Left lung (tissue), 14 donors: ENCODE measurements at places on chromosomes 13 and 19. TPM values are rescaled to one million over a fixed set of nuclear protein-coding genes. Genes with fewer than 3 reads are reported as not detected.

WDR88 gene
- not detected for total RNA-seq

- no peaks in the 10 kb centered on the region for H3K27me3 ChIP-seq
- no peak overlapping the region for H3K27ac ChIP-seq
- H3K4me3 ChIP-seq, result no peak overlapping the region
- peak; percentile 50 for DNase-seq
- no peaks in the 10 kb centered on the region for H3K36me3 ChIP-seq
Observed at GRCh38 chr13:26529441-26529840, 28.0 kb upstream of the WASF3 start.

CAPN12 gene
- 4.5 TPM for total RNA-seq

GRCh38 chr13:78832461-78832860 is 173.5 kb upstream of the OBI1 start:
- no peak overlapping the region for H3K27ac ChIP-seq
- no peak for DNase-seq
- no peak overlapping the region for H3K4me3 ChIP-seq
- H3K4me1 ChIP-seq, result no peaks in the 10 kb centered on the region
- H3K27me3 ChIP-seq, result no peaks in the 10 kb centered on the region
- no peaks in the 10 kb centered on the region for H3K36me3 ChIP-seq

DNA sequence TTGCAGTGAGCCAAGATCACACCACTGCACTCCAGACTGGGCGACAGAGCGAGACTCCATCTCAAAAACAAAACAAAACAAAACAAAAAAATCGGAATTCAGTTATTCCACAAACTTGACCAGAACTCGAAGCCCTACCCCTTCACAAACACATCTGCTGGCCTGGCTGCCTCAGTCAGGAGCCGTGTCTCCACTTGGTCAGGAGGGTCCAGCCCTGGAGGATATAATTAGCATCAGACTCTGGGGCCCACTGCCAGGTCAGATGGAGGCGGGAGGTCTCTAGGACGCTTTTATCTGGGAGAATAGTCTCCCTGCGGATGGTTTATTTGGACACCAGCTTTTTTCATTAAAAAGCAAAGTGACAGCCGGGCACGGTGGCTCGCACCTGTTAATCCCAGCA is 8.0 kb downstream of the ELL start:
- H3K27me3 ChIP-seq, result no peaks in the 10 kb centered on the region
- H3K4me1 ChIP-seq, result peaks cover 19% of the 10 kb centered on the region
- H3K27ac ChIP-seq, result peak overlapping the region; percentile 96
- H3K4me3 ChIP-seq, result no peak overlapping the region
- no peak for DNase-seq
- no peaks in the 10 kb centered on the region for H3K36me3 ChIP-seq

KLK2 gene
- not detected for total RNA-seq

GRCh38 chr13:29428310-29429181 is 166.9 kb downstream of the SLC7A1 start:
- peaks cover 52% of the 10 kb centered on the region for H3K27me3 ChIP-seq
- H3K36me3 ChIP-seq, result no peaks in the 10 kb centered on the region
- H3K4me1 ChIP-seq, result no peaks in the 10 kb centered on the region
- no peak overlapping the region for H3K4me3 ChIP-seq
- H3K27ac ChIP-seq, result no peak overlapping the region

CASP14 gene
- not detected for total RNA-seq

ABHD13 gene
- 12.1 TPM for total RNA-seq

GRCh38 chr19:13033819-13034611 is 38.7 kb downstream of the NFIX start:
- peak overlapping the region; percentile 3 for H3K27ac ChIP-seq
- H3K27me3 ChIP-seq, result no peaks in the 10 kb centered on the region
- no peak overlapping the region for H3K4me3 ChIP-seq

- H3K36me3 ChIP-seq, result no peaks in the 10 kb centered on the region
- H3K27me3 ChIP-seq, result no peaks in the 10 kb centered on the region
- H3K4me1 ChIP-seq, result no peaks in the 10 kb centered on the region
- no peak overlapping the region for H3K4me3 ChIP-seq
Observed at GRCh38 chr13:43401361-43401760, 378.0 kb downstream of the DNAJC15 start.

CTXN1 gene
- total RNA-seq, result 8.5 TPM

DNA sequence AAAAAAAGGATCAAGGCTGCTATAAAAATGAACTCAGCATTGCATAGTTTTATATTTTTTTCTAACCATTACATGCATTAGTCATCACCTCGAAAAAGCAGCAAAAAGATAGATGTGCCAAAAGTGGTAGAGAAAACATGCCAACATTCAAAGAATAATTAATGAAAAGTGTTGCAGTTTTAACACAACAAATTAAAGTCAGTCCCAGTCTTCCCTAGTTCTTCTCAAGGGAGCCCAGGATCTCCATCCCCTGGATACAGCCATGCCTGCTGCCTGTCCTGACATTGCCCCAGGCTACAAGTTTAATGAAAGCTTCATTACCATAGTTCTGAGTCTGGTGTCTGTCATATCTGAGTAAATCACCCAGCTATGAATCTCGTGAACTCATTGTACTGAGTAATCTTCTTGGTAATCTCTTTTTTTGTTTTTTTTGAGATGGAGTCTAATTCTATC is 116.6 kb upstream of the KLF12 start:
- no peak for DNase-seq
- H3K27ac ChIP-seq, result no peak overlapping the region
- H3K36me3 ChIP-seq, result no peaks in the 10 kb centered on the region
- no peak overlapping the region for H3K4me3 ChIP-seq
- no peaks in the 10 kb centered on the region for H3K4me1 ChIP-seq

SLC25A41 gene
- 0.31 TPM for total RNA-seq

- peak overlapping the region; percentile 18 for H3K4me3 ChIP-seq
- H3K27me3 ChIP-seq, result no peaks in the 10 kb centered on the region
- H3K36me3 ChIP-seq, result no peaks in the 10 kb centered on the region
- DNase-seq, result no peak
- no peaks in the 10 kb centered on the region for H3K4me1 ChIP-seq
Observed at GRCh38 chr19:872266-872951, 12.9 kb downstream of the CFD start.

GRCh38 chr19:56269348-56269747 is 3.2 kb upstream of the EDDM13 start:
- DNase-seq, result no peak
- H3K36me3 ChIP-seq, result no peaks in the 10 kb centered on the region
- peaks cover 3% of the 10 kb centered on the region for H3K4me1 ChIP-seq

INSL3 gene
- total RNA-seq, result not detected

DNA sequence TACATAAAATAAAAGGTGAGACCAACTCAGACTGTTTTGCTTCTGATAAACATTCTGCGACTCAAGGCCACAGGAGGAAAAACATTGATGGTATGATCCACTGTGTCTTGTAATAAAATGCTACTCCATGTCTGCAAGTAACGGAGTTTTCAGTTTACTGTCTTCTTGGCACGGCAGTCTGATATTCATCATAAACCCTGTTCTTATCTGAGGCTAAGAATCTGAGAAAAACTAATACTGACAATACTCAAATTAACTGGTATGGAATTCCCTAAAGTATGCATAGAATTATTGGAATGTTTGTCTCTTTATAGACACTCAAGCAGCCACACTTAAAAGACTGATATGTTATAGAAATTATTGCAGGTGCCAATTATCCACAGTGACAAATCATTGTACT is 125.5 kb downstream of the TBC1D4 start:
- no peaks in the 10 kb centered on the region for H3K4me1 ChIP-seq
- DNase-seq, result no peak
- H3K27me3 ChIP-seq, result no peaks in the 10 kb centered on the region

ZFR2 gene
- 0.52 TPM for total RNA-seq

DNA sequence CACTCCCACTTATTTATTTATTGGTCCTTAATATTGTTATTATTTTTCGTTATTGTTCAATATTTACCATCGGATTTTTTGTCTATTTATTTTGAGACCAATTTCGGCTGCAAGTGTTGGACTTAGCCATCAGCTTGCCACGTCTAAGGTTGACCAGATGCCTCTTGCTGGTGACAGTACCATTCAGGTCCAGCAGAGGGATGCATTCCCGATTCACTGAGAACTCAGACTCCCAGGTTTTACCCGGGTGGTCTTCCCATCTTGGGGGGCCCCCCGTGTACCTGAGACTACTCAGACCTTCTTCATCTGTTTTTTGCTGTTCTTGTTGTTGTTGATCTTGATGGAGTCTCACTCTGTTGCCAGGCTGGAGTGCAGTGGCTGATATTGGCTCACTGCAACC is 1435.2 kb downstream of the UQCRFS1 start:
- no peak overlapping the region for H3K27ac ChIP-seq
- no peaks in the 10 kb centered on the region for H3K27me3 ChIP-seq
- no peak for DNase-seq
- no peaks in the 10 kb centered on the region for H3K4me1 ChIP-seq

GRCh38 chr13:95480131-95480545 is 72.4 kb upstream of the CLDN10 start:
- no peaks in the 10 kb centered on the region for H3K36me3 ChIP-seq
- no peak overlapping the region for H3K27ac ChIP-seq
- peaks cover 25% of the 10 kb centered on the region for H3K4me1 ChIP-seq
- no peak overlapping the region for H3K4me3 ChIP-seq
- DNase-seq, result no peak

PLIN5 gene
- 15.9 TPM for total RNA-seq

- no peaks in the 10 kb centered on the region for H3K4me1 ChIP-seq
- H3K36me3 ChIP-seq, result peaks cover 38% of the 10 kb centered on the region
- H3K4me3 ChIP-seq, result no peak overlapping the region
- no peaks in the 10 kb centered on the region for H3K27me3 ChIP-seq
Observed at GRCh38 chr19:20103091-20103740, 25.4 kb downstream of the ZNF90 start.

DNA sequence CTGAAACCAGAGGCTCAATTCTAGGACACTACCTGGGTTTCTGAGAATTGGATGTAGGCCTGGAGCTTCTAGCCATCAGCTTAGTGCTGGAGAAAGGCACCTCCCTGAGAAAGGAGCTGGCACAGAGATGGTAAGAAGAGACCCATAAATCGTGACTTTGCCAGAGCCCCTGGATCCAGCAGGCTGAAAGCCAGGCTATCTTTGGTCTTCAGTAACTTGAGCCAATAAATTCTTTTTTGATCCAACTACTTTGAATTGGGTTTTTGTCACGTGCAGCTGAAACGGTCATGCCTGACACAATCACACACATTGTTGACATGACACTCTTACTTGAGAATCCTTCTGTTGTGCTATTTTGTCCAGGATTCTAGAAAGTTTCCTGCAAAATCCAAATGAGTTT is 103.4 kb downstream of the LHFPL6 start:
- no peak for DNase-seq
- no peaks in the 10 kb centered on the region for H3K27me3 ChIP-seq
- H3K4me1 ChIP-seq, result no peaks in the 10 kb centered on the region

- H3K27ac ChIP-seq, result no peak overlapping the region
- no peaks in the 10 kb centered on the region for H3K4me1 ChIP-seq
- H3K27me3 ChIP-seq, result no peaks in the 10 kb centered on the region
- H3K36me3 ChIP-seq, result no peaks in the 10 kb centered on the region
- DNase-seq, result no peak
Observed at GRCh38 chr13:28376604-28377003, 118.3 kb downstream of the FLT1 start.

ZGLP1 gene
- 2.8 TPM for total RNA-seq

PGLYRP2 gene
- total RNA-seq, result not detected

GRCh38 chr13:94119360-94119936 is 360.0 kb downstream of the DCT start:
- no peaks in the 10 kb centered on the region for H3K36me3 ChIP-seq
- H3K27me3 ChIP-seq, result no peaks in the 10 kb centered on the region
- no peak overlapping the region for H3K27ac ChIP-seq
- no peak for DNase-seq
